ENCODE measurements at places on chromosomes 7 and 10.
A peak's percentile ranks its signal among the peaks of the same experiment; 100 is the strongest.

DNA sequence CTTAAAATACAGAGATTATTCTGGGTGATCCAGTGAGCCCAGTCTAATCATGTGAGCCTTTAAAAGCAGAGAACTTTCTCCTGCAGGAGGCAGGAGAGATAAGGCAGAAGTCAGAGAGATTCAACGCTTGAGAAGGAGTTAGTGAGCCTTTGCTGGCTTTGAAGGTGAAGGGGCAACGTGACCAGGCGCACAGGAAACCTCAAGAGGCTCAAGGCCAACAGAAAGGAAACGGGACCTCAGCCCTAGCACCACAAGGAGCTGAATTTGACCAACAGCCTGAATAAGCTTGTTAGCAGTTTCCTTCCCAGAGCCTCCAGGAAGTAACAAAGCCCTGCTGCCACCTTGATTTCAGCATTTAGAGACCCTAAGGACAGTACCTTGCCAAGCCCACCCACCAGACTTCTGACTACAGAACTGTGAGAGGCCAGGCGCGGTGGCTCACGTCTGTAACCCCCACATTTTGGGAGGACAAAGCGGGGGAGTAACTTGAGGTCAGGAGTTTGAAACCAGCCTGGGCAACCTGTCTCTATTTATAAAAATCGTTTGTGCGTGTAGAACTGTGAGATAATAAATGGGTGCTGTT, 87.3 kb upstream of the KAT6B start:
- DNase-seq, result no peak

- no peak for DNase-seq
Measured at GRCh38 chr7:134557391-134557790, 8.5 kb downstream of the AKR1B15 start.

DNA sequence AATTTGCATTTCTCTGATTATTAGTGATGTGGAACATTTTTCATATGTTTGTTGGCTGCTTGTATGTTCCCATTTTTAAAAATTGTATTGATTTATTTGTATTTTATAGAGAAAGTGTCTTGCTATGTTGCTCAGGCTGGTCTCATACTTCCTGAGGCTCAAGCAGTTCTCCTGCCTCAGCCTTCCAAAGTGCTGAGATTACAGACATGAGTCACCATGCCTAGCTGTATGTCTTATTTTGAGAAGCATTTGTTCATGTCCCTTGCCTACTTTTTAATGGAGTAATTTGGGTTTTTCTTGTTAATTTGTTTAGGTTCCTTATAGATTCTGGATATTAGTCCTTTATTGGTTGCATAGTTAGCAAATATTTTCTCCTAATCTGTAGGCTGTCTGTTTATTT, 214.2 kb upstream of the KAT6B start:
- DNase-seq, result no peak

DNA sequence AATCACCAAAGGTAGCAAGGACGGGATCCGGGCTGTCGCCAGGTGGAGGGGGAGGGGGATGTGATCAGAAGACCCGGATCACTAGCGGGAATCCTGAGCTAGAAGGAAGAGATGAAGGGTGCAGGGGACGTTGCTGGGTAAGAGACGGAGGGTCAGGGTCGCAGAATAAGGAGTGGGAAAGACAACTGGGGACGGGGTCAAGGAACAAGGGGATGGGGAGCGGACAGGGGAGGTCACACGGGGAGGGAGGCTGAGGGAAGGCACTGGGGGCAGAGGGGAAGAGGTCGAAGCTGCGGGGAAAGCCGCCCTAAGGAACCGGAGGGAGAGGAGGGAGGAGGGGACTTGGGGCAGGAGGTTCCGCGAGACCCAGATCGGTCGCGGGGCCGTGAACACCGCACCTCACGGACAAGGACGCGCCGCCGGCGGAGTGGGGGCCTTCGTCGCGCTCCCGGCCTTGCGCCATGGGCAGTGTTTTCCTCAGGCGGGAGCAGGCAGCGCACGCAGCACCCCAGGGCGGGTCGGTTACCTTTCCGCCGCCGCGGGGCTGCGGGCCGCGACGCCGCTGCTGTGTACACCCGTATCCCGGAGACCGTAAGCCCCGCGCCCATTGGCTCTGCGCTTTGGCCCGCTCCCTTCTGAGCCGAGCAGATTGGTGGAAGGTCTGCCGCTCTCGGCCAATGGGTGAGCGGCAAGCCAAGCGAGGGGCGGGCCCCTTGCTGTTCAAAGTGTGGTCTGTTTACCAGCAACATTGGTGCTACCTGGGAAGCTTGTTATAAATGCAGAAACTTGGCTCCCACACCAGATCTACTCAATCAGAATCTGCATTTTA, at the start of gene CFAP43:
Gene CFAP43, minus strand, starts transcription at position 581 of the 829 bp plus-strand sequence. Its CDS starts 118 bp downstream, at position 463.
- DNase-seq, result peak; percentile 97

DNA sequence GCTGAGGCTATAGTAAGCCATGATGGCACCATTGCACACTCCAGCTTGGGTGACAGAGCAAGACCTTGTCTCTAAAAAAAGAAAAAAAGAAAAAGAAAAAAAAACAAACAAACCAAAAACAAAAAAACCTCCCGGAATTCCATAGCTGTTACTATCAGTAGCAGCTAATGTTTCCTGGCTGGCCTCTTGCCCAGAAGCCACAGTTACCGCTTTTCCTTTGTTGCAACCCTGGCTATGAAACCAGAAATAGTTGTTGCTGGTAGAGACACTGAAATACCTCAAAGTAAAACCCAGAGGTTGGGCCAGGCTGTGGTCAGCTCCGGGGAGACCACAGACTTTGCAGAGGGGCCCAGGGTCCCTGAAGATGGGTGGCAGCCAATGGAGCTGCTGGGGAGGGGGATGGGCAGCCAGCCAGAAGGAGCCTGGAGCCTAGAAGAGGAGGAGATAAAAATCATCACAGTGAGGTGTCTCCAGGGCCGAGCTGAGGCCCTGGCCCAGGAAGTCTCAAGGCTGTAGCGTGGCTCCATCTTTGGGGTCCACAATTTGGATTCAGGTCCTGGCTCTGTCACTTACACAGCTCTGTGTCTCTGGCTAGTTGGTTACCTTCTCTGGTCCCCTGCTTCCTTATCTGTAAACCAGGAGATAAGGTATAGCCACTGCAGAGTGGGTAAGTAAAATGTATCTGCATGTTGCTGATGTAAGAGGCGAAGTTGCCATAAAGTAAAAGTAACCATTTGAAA, 3.4 kb upstream of the CHST12 start:
- DNase-seq, result no peak

DNA sequence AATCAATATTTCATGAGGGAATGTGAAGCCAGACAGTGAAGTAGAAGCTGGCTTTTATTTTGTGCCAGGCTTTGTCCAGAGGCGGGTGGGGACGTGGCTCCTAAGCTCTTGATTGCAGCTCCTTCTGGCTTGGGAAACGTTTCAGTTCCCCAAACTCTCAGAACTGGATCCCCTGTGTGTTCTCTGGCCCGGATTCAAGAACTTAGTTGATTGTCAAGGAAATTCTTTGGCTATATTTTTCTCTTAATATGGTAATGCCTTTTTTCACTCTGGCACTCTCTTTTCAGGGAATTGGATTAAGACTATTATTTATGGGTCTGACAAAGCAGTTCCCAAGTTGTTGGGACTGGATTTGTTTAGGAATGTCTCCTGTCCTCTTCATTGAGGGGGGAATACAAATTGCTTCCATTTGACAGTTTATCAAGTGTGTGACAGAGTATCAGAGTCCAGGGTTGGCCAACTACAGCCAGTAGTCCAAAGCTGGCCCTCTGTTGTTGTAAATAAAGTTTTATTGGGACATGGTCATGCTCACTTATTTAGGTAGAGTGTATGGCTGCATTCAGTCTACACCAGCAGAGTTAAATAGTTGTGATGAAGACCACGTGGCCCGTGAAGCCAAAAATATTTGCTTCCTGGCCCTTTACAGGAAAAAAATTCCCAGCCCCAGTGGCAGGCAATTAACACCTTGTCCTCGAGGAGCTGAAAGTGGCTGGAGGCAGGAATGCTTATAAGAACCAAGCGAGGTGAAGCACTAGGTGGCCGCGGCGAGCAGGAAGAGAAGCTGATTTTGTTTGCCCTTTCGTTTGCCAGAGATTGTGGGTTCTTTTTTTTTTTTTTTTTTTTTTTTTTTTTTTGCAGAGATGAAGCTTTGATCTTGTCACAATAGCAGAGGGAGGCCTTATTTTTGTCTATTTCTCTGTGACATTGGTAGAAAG, 34.3 kb downstream of the HTRA1 start:
- DNase-seq, result no peak

- no peak for DNase-seq
Measured at GRCh38 chr7:41538810-41539724, 163.8 kb downstream of the INHBA start.

DNA sequence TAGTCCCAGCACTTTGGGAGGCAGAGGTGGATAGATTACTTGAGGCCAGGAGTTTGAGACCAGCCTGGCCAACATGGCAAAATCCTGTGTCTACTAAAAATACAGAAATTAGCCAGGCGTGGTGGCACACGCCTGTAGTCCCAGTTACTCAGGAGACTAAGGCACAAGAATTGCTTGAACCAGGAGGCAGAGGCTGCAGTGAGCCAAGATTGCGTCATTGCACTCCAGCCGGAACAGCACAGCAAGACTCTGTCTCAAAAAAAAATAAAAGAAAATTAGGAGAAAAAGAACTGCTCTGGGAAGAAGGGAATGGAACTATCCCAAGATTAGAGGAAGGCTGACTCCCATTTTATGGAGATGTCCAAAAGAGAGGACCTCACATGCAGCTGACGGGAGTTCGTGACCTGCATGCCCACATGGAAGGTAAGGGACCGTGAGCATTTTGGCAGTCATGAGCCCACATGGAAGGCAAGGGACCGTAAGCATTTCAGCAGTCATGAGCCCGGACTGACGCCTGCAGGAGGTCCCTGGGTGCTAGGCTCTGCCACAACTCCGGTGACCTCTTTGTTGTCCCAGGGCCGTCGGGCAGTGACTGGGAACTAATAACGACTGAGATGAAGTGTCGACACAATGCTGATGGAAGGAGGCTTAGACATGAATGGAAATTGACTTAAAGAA, 18.6 kb upstream of the GTPBP4 start:
- DNase-seq, result no peak

DNA sequence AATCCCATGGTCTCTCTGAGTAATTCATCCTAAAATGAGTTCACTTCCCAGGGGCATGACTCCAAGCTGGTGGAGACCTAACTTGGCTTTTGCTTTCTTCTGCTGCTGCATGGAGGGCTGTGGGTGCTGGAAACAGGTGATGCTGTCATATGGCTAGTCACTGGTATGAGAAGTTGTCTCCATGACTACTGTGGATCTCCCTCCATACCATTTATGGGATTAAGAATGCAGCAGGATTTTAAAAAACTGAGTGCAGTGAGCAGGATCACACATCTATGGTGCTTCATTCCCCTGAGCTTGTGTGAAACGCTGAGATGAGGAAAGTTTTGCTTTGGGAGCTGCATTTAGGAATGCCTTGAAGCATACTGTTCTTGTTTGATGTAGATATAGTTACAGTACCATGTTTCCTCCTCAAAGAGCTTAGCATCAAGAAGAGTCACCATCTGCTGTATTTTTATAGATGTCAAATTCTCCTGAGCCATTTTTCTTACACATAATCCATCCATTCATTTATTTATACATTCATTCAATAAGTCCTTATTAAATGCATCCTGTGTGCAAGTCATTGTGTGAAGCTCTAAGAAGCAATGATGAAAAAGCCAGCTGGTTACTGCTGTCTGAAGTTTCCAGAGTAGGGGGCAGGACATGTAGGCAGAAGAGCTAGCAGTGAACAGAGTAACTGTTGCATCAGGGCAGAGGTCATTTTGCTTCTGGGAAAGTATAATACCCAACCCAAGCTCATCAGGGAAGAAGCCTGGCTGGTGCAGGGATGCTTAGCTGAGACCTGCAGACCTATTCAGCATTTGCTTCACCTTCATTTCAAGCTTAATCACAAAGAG, 534.8 kb downstream of the AUTS2 start:
- no peak for DNase-seq

GRCh38 chr7:47901542-47901941, 46.7 kb downstream of the PKD1L1 start:
- DNase-seq, result no peak

DNA sequence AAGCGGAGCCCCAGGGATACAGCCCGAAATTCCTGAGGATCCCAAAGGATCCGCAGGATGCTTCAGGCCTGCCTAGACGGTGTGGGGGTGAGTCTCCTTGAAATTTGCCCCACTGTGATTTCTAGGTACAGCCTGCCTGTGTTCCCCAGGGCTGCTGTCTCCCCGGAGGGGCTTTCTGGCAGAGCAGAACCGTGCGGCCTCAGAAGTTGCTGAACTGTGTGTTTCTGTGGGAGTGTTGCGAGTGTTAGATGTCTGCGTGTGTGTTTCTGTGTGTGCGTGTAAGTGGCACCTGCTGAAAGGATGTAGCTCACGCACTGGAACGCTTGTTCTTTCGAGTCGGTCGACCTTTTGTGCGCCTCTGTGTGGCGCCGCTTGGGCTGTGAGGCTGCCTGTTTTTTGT, 27.8 kb upstream of the ZNF273 start:
- DNase-seq, result no peak

DNA sequence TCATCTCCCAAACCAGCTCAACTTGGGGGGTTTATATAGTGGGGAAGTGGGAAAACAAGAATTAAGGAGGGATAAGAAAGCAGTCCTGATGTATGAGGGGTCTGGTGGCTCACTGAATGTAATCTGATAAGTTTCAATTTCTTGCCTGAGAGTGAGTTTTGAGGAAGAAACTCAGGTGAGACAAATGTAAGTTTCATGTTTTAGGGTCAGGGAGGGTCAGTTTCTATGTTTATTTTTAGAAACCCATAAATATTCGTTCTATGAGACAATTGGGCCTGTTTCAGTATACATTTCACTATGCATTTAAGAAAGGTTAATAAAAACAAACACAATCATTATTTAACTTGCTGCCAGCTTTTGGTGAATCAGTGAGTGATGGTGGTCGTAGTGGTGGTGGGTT, 128.0 kb upstream of the MBL2 start:
- DNase-seq, result no peak

- DNase-seq, result no peak
Measured at GRCh38 chr7:31687024-31687748, at the start of gene PPP1R17. PPP1R17 (plus strand) TSS chr7:31687215; CDS start chr7:31692442, 5,227 bp downstream.

- DNase-seq, result no peak
Measured at GRCh38 chr10:32144817-32145688, 88.8 kb upstream of the KIF5B start.
